Stomach (tissue), 19 donors: ENCODE measurements at places on chromosomes 4 and X.

- no peak overlapping the region for H3K4me3 ChIP-seq
- H3K27me3 ChIP-seq: no peaks in the 10 kb centered on the region
- no peaks in the 10 kb centered on the region for H3K4me1 ChIP-seq
- no peak for DNase-seq
- no peak overlapping the region for H3K27ac ChIP-seq
- no peaks in the 10 kb centered on the region for H3K36me3 ChIP-seq
These were observed 30.4 kb downstream of the TXK start for GRCh38 chr4:48103483-48104139.

- H3K27ac ChIP-seq: no peak overlapping the region
- no peak overlapping the region for H3K4me3 ChIP-seq
- H3K4me1 ChIP-seq: no peaks in the 10 kb centered on the region
- H3K27me3 ChIP-seq: no peaks in the 10 kb centered on the region
- peaks cover 72% of the 10 kb centered on the region for H3K36me3 ChIP-seq
These were observed 34.5 kb downstream of the KDM5C start for GRCh38 chrX:53190363-53190960.

GRCh38 chrX:147894366-147894963 lies 17.3 kb upstream of the FMR1 start:
- DNase-seq: no peak
- H3K4me1 ChIP-seq: no peaks in the 10 kb centered on the region
- no peak overlapping the region for H3K27ac ChIP-seq
- H3K4me3 ChIP-seq: no peak overlapping the region

DNA sequence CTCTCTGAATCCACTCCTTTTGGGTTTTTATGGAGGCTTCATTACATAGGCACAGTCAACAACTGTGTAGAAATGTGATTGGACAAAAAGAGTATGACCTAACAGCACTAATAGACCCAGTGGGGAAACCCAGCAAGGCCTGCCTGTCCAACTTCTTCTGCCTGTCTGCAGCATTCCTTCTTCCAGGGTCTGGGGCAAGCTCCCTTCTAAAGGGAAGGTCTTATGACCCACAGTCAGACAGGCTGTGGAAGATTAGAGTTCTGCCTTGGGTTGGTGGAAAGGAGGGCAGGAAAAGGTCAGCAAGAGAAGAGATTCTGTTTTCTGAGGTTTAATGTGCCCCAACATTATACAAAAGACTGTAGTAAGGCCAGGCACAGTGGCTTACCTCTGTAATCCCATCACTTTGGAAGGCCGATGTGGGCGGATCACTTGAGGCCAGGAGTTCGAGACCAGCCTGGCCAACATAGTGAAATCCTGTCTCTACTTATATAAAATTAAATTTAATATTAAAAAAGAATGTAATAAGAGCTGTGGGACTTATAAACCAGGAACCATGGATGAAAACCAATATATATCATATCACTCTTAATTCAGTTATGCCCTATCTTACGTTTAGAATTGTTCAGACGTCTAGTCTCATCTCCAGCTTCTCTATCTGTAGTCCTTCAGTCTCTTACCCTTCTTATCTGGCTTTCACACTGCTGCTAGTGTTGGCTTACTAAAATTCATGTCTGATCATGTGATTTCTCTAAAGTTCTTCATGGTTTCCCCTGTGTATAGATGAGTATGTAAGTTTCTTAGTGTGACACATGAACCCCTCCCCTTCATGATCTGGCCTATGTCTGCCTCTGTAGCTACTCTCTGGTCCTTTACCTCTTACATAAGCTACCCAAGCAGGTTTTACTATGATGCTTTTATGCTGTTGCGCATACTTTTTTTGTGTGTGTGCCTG lies 6.2 kb downstream of the CLCN3 start:
- no peaks in the 10 kb centered on the region for H3K27me3 ChIP-seq
- peaks cover 54% of the 10 kb centered on the region for H3K4me1 ChIP-seq
- H3K27ac ChIP-seq: no peak overlapping the region
- H3K4me3 ChIP-seq: no peak overlapping the region
- no peaks in the 10 kb centered on the region for H3K36me3 ChIP-seq
- DNase-seq: no peak

- H3K27me3 ChIP-seq: no peaks in the 10 kb centered on the region
- H3K36me3 ChIP-seq: no peaks in the 10 kb centered on the region
- H3K27ac ChIP-seq: no peak overlapping the region
- DNase-seq: no peak
- no peaks in the 10 kb centered on the region for H3K4me1 ChIP-seq
These were observed 131.8 kb downstream of the OR13H1 start for GRCh38 chrX:131675596-131676194.
